ENCODE measurements at places on chromosomes 4 and X.
A peak's percentile ranks its signal among the peaks of the same experiment; 100 is the strongest.

DNA sequence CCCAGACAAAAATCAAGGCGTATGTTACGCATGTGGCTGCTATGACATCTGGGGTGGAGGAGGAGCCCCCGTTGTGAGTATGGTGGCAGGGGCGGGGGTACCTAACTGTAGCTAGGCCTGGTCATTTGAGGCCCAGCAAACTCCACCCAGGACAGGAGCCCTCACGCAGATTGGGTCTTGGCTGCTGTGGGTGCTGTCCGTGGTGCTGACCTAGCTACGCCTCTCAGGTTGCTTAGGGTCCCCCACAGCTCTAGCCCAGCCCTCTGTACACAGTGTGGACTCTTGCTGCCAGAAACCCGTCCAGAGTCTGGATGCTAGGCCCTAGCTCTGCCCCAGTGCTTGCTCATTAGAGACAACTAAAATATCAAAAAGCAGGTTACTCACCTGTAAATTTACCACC, 146.7 kb upstream of the PSAPL1 start:
- DNase-seq, result peak; percentile 5

DNA sequence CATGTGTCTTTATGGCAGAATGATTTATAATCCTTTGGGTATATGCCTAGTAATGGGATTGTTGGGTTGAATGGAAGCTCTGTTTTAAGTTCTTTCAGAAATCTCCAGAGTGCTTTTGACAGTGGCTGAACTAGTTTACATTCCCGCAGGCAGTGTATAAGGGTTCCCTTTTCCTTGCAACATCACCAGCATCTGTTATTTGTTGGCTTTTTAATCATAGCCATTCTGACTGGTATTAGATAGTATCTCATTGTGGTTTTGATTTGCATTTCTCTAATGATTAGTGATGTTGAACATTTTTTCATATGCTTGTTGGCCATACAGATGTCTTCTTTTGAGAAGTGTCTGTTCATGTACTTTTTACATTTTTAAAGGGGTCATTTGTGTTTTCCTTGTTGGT, 129.8 kb downstream of the TBCK start:
- DNase-seq, result no peak

- no peak for DNase-seq
Observed at GRCh38 chr4:19301527-19301926, 950.2 kb upstream of the SLIT2 start.

- no peak for DNase-seq
Observed at GRCh38 chrX:115318139-115318538, 28.6 kb downstream of the LUZP4 start.

- DNase-seq, result no peak
Observed at GRCh38 chr4:99028187-99028586, 32.7 kb downstream of the METAP1 start.
